Cardiac ventricle fibroblast (primary cell): ENCODE measurements at places on chromosomes 1 and 21. TPM values are rescaled to one million over a fixed set of nuclear protein-coding genes. Genes with fewer than 3 reads are reported as not detected.

Gene PTGER3
- total RNA-seq = not detected in 2 replicates

Gene NBPF20
- total RNA-seq = 1.2 and 3.2 TPM in 2 replicates

Gene KRTAP10-10
- total RNA-seq = not detected in 2 replicates

Gene DYNLT4
- 4.9 TPM in 1 of 2 replicates, not detected in the other for total RNA-seq

Gene TIE1
- 3.3 and 5.5 TPM in 2 replicates for total RNA-seq

Gene OLFML2B
- total RNA-seq = 33.9 and 44.1 TPM in 2 replicates

Gene IFI16
- 224 and 238 TPM in 2 replicates for total RNA-seq

Gene HSPB7
- total RNA-seq = 0.10 and 0.25 TPM in 2 replicates

Gene GPR37L1
- total RNA-seq = not detected in 2 replicates

Gene SLC1A7
- total RNA-seq = 0.12 and 0.34 TPM in 2 replicates

Gene SV2A
- total RNA-seq = 0.87 and 1.8 TPM in 2 replicates

Gene TDRD5
- total RNA-seq = not detected in 2 replicates
